HTR-8/SVneo (cell line): ENCODE measurements at places on chromosomes 7 and 10.

DNA sequence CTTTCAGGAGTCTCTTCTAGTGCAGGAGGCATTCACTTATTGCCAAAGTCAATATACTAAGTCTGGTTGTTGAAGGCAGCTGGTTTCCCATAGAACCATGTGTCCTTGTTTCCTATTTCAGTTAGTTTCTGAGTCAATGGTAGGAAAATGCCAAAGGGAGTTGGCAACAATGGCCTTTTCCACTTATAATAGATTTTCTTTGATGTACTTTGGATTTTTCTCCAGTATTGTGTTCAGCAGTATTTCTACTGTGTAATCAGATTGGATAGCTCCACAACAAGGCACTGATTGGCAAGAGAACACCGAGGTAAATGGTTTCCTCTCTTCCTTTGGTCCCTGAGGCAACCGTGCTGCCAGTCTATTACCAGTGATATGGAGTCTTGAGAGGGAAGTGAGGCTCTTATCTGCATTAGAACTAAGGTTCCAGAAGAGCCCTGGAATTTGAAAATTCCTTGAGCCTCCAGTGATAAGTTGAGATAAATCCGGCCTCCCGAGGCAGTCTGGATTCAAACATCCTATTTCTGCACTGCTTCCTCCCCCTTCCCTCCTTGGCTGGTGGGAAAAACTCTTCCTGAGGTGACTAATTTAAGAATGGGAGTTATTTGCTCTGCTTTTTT is 7.9 kb upstream of the SEPTIN7 start:
- no peak for DNase-seq

DNA sequence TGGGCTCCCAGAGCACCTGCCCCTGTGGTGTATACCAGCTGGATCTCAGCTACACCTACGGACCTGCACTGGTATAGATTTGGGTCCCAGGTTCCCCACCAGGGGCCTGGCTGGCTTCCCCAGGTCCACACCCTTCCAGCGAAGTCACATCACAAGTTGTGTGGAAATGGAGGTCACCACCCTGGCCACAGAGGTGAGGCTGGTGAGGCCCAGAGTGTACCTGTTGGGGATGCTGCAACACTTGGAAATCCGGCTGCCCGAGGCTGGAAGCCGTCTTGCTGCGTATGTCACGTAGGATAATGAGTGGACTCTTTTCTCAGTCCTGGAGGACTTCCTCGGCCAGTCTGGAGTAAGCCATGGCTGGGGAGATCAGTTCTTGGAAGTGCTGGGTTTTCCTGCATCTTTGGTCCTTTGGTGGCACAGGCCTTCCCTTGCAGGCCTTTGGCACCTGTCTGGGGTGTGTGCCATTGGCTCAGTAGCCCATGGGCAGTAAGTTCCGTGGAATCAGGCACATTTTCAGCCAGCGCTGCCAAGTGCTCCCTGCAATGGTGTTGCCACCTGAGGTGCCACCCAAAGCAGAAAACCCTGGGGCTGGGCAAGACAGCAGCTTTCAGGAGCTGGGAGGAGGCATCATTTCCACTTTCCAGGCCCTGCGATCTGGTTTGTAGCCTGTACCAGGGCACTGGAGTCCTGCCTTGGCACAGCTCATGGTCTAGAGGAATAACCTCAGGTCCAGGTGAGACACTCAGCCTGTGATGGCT is 97.9 kb downstream of the LHPP start:
- no peak for DNase-seq

DNA sequence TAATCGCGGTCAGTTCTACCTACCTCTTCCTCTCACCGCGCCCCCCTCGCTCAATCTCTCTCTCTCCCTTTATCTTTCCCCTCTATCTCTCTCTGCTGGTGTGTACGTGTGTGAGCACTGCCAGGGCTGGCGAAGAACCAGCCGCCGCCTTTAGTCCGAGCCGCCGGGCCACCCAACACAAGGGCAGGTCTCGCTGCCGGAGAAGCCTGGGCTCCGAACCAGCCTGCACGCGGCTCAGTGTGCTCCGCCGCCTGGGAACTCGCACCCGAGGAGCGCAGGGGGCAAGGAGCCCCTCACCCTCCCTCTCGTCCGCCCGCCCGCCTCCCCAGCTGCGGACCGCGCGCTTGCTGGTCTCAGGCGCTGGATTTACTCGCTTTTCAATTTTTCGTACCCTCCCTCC is 1.7 kb downstream of the NXPH1 start:
- no peak for DNase-seq

GRCh38 chr10:5897504-5897903 is 7.5 kb downstream of the FBH1 start:
- no peak for DNase-seq

- DNase-seq = no peak
These were observed 707.8 kb downstream of the XPNPEP1 start for GRCh38 chr10:109215291-109216075.

GRCh38 chr10:88523739-88524400 is 59.2 kb downstream of the RNLS start:
- no peak for DNase-seq

DNA sequence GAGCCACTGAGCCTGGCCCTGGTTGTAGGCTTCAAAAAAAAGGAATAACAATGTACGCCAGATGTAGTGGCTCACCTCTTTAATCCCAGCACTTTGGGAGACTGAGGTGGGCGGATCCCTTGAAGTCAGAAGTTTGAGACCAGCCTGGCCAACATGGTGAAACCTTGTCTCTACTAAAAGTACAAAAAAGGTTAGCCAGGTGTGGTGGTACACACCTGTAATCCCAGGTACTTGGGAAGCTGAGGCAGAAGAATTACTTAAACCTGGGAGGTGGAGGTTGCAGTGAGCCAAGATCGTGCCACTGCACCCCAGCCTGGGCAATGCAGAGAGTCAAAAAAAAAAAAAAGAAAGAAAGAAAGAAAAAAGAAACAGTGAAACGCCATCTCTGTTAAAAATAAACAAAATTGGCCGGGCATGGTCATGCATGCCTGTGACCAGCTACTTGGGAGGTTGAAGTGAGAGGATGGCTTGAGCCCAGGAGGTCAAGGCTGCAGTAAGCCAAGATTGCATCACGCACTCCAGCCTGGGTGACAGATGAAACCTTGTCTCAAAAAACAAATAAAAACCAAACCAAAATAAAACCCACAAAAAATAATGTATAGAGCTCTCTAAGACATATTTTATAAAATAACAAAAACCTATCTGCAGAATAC is 4.7 kb upstream of the KLHDC10 start:
- no peak for DNase-seq

DNA sequence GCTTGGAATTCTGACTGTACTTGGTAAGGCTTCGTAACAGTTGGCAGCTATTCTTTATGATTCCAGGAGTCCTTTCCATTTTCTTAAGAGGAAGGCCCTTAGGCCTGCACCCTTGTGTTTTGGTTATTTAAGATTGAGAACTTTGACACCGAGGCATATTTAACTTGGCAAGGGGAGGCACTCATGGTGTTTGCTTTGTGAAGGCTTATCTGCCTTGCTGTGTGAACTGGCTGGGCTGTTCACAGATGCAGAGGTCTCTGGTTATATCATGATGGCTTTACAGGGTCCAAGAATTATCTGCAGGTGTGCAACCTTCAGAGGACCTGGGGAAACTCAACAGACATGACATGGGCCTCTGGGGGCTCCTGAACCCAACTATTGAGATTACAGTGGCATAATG is 833 bp upstream of the PNLIPRP1 start:
- DNase-seq = no peak

DNA sequence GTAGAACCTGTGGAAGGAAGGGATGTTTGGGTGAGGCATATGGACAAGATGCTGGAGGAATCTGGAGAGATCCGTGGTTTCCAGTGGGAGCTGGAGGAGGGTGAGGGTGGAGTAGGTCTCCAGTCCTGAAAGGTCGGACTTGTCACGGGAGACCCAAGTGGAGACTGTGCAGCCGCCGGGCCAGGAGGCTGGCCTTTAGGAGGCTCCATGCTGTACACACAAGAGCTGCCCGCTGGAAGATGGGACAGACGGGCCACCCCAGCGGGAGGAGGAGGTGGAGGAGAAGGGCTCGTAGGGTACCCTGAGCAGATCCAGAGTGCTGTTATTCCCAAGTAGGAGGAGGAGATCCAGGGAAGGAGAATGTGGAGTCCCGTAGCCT is 106.7 kb downstream of the NKX6-2 start:
- no peak for DNase-seq

GRCh38 chr10:75181073-75181472 is 29.5 kb upstream of the VDAC2 start:
- no peak for DNase-seq

DNA sequence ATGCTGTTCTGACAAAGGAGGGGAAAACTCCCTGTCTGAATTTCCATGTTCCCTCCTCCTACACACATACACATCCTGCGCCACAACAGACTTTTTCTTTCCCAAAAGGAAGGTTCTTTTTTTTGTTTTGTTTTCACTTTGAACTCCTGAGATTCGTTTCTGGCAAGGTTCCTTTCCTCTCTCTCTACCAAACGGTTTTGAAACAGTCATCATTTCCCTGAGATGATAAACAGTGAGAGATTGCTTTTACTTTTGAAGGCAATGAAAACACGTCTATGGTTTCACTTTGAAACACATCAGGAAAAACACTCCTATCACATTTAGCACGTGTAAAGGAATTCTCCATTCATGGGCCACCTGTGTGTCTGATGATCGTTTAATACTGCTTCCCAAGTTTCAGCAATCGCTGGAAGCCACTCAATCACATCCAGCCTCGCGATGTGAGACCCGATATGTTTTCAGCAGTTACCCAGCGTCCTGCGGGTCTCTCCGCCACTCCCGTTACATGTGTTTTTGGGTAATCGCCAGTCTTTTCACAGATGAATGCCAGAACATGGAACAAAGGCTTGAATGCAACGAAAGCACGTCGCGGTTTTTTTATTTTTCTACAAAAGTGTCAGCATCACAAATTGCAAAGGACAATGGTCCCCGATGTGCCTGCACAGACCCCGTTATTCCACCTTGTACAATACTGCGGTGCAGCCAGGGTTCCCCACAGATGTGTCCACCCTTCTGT is 62.8 kb upstream of the CUX1 start:
- no peak for DNase-seq

DNA sequence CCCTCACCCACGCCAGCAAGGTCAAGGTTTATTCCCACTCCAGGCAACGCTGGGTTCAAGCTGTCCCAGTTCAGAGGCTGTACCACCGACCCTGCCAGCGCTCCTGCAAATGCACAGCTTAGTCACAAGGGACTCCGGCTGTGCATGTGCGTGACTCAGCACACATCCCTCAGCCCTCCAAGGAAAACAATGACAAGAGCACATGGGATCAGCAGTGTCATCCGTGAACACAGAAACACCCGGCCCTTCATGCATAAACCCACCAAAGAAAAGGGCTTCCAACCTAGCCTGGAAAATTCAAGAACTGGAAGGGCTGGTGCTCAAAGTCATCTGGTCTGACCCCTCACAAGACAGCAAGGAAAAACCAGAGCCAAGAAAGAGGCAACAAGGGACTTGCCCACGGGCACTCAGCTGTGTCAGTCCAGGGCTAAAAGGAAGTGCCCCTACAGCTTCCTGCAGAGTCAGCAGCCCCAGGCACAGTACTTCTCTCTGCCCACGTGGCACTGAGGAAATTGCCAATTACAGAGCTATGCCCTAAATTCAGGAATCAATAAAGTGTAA is 106.1 kb downstream of the KCNMA1 start:
- DNase-seq = peak; percentile 74

- no peak for DNase-seq
These were observed 10.9 kb downstream of the ANLN start for GRCh38 chr7:36400606-36401005.

- no peak for DNase-seq
These were observed 235.5 kb upstream of the PLXDC2 start for GRCh38 chr10:19580691-19581090.

DNA sequence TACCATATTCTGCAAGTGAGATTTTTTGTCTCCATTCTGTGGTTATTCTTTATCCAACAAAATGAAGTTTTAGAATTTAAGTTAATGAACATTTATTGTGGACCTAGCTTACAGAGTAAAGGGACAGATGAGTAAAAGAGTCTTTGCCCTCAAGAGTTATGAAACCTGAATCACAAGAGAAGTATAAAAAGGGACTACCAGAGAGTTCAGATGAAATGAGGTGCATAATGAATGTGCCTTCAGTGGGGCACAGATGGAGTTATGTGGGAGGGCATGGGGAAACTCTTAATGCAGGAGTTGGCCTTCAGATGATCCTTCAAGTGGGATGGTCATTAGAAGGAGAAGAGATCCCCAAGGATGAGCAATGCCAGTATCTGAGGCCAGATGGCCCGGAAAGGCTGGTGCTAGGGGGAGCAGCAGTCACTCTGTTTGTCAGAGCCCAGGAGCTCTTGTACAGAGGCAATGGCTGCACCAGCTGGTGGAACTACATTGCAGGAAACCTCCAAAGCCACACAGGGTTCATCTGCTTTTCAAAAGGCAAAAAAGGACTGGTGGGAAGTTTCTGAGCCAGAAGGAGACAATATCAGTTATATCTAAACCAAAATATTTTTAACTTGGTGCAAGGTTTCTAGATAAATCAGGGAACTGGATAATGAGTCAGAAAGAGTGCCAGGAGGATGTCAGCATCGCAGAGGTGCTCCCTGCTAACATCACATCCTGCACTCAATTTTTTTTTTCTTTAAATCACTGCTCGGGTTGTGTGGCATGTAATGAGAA is 162.0 kb downstream of the KLF6 start:
- no peak for DNase-seq

DNA sequence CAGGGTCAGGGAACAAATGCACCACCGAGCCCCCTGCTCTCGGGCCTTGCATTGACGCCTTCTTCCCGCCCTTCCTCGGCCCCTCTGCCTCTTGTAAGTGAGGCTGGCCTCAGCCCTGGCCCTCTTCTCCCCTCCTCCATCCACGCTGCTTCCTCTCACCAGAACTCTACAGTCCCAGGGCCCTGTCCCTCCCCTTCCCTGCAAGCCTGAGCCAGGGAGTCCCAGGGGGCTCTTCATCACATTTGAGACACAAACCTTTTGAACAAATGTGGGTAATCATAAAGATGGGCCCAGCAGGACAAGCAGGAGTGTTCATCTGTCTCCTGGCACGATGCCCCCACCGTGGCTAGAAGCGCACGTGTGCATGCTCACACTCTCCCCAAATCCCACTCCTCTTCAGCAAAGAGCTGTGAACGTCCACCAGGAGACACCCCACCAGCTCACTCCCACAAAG is 57.7 kb downstream of the SLIT1 start:
- DNase-seq = no peak

- no peak for DNase-seq
These were observed 291.1 kb upstream of the LYZL1 start for GRCh38 chr10:28997734-28998133.

- DNase-seq = peak; percentile 1
These were observed 402.9 kb downstream of the MAGI2 start for GRCh38 chr7:79050603-79051002.
